Naive thymus-derived CD4-positive, alpha-beta T cell (primary cell): ENCODE measurements at places on chromosomes 1 and 21. TPM values are rescaled to one million over a fixed set of nuclear protein-coding genes. Genes with fewer than 3 reads are reported as not detected.

CCDC190 gene
- polyA plus RNA-seq: not detected

OR2L13 gene
- polyA plus RNA-seq: not detected

IL19 gene
- polyA plus RNA-seq: not detected

PSMD4 gene
- 239 TPM for polyA plus RNA-seq

SPATA21 gene
- not detected for polyA plus RNA-seq

HES4 gene
- polyA plus RNA-seq: 1.8 TPM

RGS7 gene
- not detected for polyA plus RNA-seq

- H3K36me3 ChIP-seq: no peaks in the 10 kb centered on the region
- no peaks in the 10 kb centered on the region for H3K27me3 ChIP-seq
- no peaks in the 10 kb centered on the region for H3K4me1 ChIP-seq
- H3K27ac ChIP-seq: no peak overlapping the region
- H3K4me3 ChIP-seq: no peak overlapping the region
- no peak for DNase-seq
Observed at GRCh38 chr1:177130451-177130945, 34.0 kb downstream of the ASTN1 start.

DNA sequence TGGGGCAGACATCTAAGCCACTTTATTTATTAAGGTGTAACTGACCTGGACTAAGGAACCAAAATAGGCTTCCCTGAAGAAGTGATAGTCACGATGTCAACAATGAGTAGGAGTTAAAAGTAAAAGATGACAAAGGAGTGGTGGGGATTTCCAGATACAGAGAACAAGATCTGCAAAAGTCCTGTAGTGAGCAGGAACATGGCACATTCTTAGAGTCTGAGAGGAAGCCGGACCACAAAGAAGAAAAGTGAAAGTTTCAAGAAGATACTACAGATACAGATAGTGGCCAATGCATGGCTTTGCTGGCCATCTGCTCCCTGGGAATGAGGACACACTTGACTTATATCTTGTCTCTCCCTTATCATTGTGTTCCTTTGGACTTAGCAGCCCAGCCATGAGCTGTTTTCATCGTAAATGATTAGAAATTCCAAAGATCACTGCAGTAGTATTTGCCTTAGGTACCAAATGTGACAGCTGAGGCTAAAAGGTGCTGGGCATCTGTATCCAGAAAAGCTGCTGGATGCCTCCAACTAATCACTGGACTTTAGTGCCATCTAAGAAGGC, 302.4 kb upstream of the NR5A2 start:
- H3K27me3 ChIP-seq: no peaks in the 10 kb centered on the region
- DNase-seq: no peak
- no peak overlapping the region for H3K4me3 ChIP-seq
- H3K4me1 ChIP-seq: no peaks in the 10 kb centered on the region
- no peak overlapping the region for H3K27ac ChIP-seq
- H3K36me3 ChIP-seq: no peaks in the 10 kb centered on the region

- no peak overlapping the region for H3K27ac ChIP-seq
- no peak for DNase-seq
- no peaks in the 10 kb centered on the region for H3K36me3 ChIP-seq
- no peaks in the 10 kb centered on the region for H3K4me1 ChIP-seq
Observed at GRCh38 chr1:48194801-48195200, 27.7 kb upstream of the SLC5A9 start.

DNA sequence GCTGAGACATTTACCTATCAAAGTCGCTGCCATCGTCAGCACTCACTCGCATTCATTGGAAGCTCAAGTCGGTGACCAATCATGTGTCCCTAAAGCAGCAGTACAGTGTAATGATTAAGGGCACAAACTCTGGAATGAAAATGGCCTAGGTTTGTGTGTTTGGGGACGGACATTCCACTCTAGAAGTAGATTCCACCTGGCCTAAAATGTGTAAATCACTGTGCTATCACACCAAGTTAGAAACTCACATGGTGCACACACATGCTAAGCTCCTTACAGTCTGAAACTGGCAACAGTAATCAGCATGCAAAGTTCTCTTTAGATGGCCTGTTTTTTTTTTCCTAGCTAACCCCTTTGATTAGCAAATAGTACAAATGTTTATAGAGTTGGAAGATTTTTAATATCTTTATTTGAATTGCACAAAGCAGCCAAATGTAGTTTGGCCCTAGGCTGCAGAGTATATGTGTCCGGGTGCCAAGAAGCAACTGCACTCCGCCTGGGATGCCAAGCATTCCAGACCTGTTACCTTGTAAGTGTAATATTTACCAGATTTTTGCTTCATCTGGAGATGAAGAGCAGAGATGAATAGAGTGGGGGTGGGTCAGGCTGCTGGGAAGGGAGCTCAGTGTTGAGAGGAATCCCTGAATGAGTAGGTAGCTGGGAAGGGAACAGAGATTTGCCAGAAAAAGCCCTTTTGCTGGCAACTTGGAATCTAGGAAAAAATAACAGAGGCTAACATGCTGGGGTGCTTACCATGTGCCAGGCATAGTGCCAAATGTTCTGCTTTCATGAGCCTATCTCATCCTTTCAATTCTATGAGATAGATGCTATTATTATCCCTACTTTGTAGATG, 35.2 kb downstream of the TGFB2 start:
- no peaks in the 10 kb centered on the region for H3K4me1 ChIP-seq
- no peaks in the 10 kb centered on the region for H3K27me3 ChIP-seq
- no peaks in the 10 kb centered on the region for H3K36me3 ChIP-seq

GRCh38 chr1:206812471-206812870, 40.2 kb upstream of the IL10 start:
- peaks cover 11% of the 10 kb centered on the region for H3K4me1 ChIP-seq
- no peak for DNase-seq
- H3K27ac ChIP-seq: no peak overlapping the region
- H3K36me3 ChIP-seq: no peaks in the 10 kb centered on the region
- H3K4me3 ChIP-seq: no peak overlapping the region
- H3K27me3 ChIP-seq: no peaks in the 10 kb centered on the region

DNA sequence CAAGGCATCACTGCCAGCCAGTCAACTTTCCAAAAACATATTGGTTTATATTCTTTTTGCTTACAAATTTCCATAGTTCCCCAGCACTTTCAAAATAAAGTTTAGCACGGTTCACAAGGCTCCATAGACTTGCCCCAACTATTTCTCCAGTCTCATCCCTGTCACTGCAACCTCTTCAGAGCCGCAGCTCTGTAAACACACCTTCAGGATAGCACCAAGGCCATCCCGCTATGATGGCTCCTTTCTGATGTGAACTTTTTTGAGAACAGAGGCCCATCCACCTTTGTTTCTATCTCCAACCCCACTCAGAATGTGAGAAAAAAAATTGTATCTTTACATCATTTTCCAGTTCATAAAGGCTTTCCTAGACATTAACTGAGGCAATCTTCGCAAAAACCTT, 26.3 kb downstream of the PGM1 start:
- DNase-seq: no peak
- no peak overlapping the region for H3K27ac ChIP-seq
- H3K4me1 ChIP-seq: no peaks in the 10 kb centered on the region

GRCh38 chr1:31509124-31510072, 66.9 kb upstream of the TINAGL1 start:
- H3K27ac ChIP-seq: no peak overlapping the region
- DNase-seq: no peak
- no peaks in the 10 kb centered on the region for H3K36me3 ChIP-seq
- no peaks in the 10 kb centered on the region for H3K4me1 ChIP-seq

GRCh38 chr21:26332867-26333266, 162.3 kb upstream of the APP start:
- H3K4me3 ChIP-seq: no peak overlapping the region
- H3K36me3 ChIP-seq: no peaks in the 10 kb centered on the region
- no peak for DNase-seq
- no peaks in the 10 kb centered on the region for H3K27me3 ChIP-seq
- no peak overlapping the region for H3K27ac ChIP-seq

DNA sequence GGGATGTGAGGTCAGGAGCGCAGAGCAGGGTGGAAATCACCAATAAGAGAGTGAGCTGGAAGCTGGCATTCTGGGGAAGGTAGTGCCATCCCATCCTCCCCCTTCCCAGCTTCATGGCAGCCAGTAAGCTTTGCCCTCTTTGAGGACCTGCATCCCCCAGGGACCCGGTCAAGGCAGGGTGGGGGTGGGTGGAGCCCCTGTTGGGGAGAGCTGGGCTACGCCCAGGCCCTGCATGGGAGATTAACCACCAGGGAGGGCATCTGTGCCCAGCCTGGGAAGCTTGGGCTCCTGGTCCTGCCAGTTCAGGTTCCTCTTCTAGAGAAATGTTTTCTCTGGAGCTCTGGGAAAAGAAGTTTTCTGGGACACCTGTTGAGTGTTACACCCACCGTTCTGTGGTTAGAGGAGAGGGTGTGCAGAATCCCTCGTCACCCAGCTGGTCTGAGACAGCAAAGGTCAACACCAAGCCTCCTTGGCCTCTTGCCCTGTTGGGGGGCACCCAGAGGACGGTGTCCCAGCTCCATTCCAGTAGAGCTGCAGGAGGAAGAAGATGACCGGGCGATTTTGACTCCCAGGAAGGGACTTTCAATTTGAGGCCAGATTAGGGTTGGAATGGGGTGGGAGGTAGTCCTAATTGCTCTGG, 30.1 kb upstream of the TENT5C start:
- DNase-seq: no peak
- no peaks in the 10 kb centered on the region for H3K27me3 ChIP-seq
- no peak overlapping the region for H3K27ac ChIP-seq
- no peak overlapping the region for H3K4me3 ChIP-seq
- peaks cover 17% of the 10 kb centered on the region for H3K4me1 ChIP-seq

GRCh38 chr1:17979815-17980214, 127.8 kb upstream of the IGSF21 start:
- peaks cover 3% of the 10 kb centered on the region for H3K27me3 ChIP-seq
- H3K4me1 ChIP-seq: no peaks in the 10 kb centered on the region
- no peak for DNase-seq
- no peaks in the 10 kb centered on the region for H3K36me3 ChIP-seq

- H3K27me3 ChIP-seq: peaks cover 60% of the 10 kb centered on the region
- no peak within 1 kb of the TSS for H3K27ac ChIP-seq
- no peaks in the 10 kb centered on the region for H3K36me3 ChIP-seq
- H3K4me1 ChIP-seq: peaks cover 7% of the 10 kb centered on the region
Observed at GRCh38 chr21:36698981-36699545, at the start of gene SIM2. SIM2 (plus strand) TSS chr21:36699115; CDS start chr21:36699747, 632 bp downstream.

GRCh38 chr21:42614811-42615351, 38.5 kb upstream of the PDE9A start:
- no peaks in the 10 kb centered on the region for H3K27me3 ChIP-seq
- no peaks in the 10 kb centered on the region for H3K36me3 ChIP-seq
- peaks cover 12% of the 10 kb centered on the region for H3K4me1 ChIP-seq
- peak; percentile 59 for DNase-seq
- peak overlapping the region; percentile 60 for H3K4me3 ChIP-seq
- H3K27ac ChIP-seq: peak overlapping the region; percentile 31

DNA sequence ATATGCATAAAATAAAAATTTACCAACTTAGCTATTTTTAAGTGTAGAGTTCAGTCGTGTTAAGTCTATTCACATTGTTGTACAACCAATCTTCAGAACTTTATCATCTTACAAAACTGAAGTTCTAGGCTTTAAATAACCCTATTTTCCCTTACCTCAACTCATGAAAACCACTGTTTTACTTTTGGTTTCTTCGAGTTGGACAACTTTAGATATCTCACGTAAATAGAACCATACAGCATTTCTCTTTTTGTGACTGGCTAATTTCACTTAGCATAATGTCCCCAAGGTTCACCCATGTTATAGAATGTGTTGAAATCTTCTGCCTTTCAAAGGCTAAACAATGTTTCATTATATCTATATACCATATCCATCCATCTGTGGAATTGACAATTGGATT, 819.0 kb upstream of the ADGRL4 start:
- H3K27me3 ChIP-seq: no peaks in the 10 kb centered on the region
- no peak for DNase-seq

DNA sequence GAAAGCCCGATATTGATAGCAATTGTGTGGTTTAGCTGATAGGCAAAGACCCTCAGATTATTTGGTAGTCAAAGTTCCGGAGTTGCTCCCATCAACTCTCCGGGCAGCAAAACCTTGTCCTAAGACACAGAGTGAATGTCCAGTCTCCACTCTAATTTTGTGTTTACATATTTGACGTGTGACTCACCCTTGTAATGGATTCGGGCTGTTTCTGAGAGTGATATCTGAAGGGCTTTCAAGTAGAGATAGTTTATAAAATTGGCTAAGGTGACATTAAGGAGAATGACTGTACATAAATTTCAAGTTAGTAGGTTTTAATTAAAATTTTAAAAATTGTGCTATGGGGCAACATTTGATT, 154.2 kb downstream of the CNIH3 start:
- DNase-seq: no peak
- no peak overlapping the region for H3K27ac ChIP-seq
- H3K4me1 ChIP-seq: no peaks in the 10 kb centered on the region
- H3K4me3 ChIP-seq: no peak overlapping the region
- no peaks in the 10 kb centered on the region for H3K36me3 ChIP-seq

- no peaks in the 10 kb centered on the region for H3K36me3 ChIP-seq
- H3K27ac ChIP-seq: no peak overlapping the region
- H3K4me1 ChIP-seq: no peaks in the 10 kb centered on the region
- no peak overlapping the region for H3K4me3 ChIP-seq
Observed at GRCh38 chr1:92778376-92778775, 6.5 kb downstream of the EVI5 start.

GRCh38 chr1:182786223-182786994, 3.2 kb upstream of the NPL start:
- no peak overlapping the region for H3K4me3 ChIP-seq
- H3K4me1 ChIP-seq: peaks cover 8% of the 10 kb centered on the region

DNA sequence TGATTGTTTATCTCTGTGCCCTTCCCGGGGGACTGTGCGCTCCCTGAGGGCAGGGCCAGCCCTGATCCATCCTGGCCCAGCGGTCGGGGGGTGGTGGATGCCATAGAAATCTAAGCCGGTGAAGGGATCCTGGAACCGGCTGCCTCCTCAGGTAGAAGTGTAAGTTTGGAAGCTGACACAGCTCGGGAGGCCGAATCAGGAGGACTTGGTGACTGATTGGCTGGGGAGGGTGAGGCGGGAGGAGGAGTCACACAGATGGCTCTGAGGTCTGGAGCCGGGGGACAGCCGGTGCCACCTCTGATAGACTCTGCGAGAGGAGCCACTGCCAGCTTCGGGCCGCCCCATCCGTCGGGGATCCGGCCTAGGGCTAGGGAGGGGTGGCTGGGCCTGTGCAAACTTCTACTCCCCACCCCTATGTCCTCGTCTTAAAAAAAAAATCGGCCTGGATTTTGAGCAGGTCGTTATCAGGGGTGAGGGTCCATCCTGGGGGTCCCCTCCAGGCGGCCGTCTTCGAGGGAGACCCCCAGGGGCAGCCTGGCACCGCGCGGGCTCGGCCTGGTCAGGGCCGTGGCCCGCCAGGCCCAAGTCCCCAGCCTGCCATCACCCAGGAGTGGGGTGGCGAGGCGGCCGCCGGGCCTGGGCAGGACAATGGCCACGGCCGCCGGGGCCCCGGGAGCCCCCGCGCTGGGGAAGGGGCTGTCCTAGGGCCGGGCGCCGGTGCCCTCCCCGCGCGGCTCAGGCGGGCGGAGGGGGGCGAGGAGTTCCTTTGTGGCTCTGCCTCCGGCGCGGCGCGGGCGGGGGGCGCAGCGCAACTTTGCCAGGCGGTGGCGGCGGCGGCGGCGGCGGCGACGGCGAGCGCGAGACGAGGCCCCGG, 708 bp upstream of the ZNF362 start:
- H3K27ac ChIP-seq: peak overlapping the region; percentile 72
- H3K4me3 ChIP-seq: peak overlapping the region; percentile 35
- no peaks in the 10 kb centered on the region for H3K36me3 ChIP-seq
- DNase-seq: peak; percentile 28
- no peaks in the 10 kb centered on the region for H3K27me3 ChIP-seq
